ENCODE measurements at places on chromosomes 6 and 20. TPM values are rescaled to one million over a fixed set of nuclear protein-coding genes. Genes with fewer than 3 reads are reported as not detected.

Gene CALHM6
- total RNA-seq: not detected

Gene BLTP3A
- total RNA-seq: 7.1 TPM

Gene NMBR
- total RNA-seq: not detected

Gene ANKRD66
- not detected for total RNA-seq

Gene FAM83C
- total RNA-seq: not detected

Gene COX4I2
- not detected for total RNA-seq

Gene ZNF318
- 7.0 TPM for total RNA-seq

Gene MEP1A
- not detected for total RNA-seq
